ENCODE measurements at places on chromosomes 2 and 18. TPM values are rescaled to one million over a fixed set of nuclear protein-coding genes. Genes with fewer than 3 reads are reported as not detected.

The SLC66A3 gene
- total RNA-seq: 18.5 TPM

The HRH4 gene
- not detected for total RNA-seq

The KIF1A gene
- 2.7 TPM for total RNA-seq

The SDC1 gene
- 12.1 TPM for total RNA-seq

The CFAP221 gene
- not detected for total RNA-seq

The BCL11A gene
- total RNA-seq: 2.5 TPM

The RSAD2 gene
- total RNA-seq: not detected

The MC5R gene
- not detected for total RNA-seq

The SKOR2 gene
- not detected for total RNA-seq

The MAPK4 gene
- total RNA-seq: 0.16 TPM

The RAPGEF4 gene
- total RNA-seq: 0.13 TPM

The NDUFB3 gene
- 60.0 TPM for total RNA-seq

The FTCDNL1 gene
- total RNA-seq: not detected

The PRSS56 gene
- total RNA-seq: not detected

The PUS10 gene
- total RNA-seq: 3.4 TPM

The NT5DC4 gene
- not detected for total RNA-seq

The FBLN7 gene
- 1.8 TPM for total RNA-seq

The LGALSL gene
- 17.7 TPM for total RNA-seq
